ENCODE measurements at places on chromosomes 5 and 9. TPM values are rescaled to one million over a fixed set of nuclear protein-coding genes. Genes with fewer than 3 reads are reported as not detected.

DNA sequence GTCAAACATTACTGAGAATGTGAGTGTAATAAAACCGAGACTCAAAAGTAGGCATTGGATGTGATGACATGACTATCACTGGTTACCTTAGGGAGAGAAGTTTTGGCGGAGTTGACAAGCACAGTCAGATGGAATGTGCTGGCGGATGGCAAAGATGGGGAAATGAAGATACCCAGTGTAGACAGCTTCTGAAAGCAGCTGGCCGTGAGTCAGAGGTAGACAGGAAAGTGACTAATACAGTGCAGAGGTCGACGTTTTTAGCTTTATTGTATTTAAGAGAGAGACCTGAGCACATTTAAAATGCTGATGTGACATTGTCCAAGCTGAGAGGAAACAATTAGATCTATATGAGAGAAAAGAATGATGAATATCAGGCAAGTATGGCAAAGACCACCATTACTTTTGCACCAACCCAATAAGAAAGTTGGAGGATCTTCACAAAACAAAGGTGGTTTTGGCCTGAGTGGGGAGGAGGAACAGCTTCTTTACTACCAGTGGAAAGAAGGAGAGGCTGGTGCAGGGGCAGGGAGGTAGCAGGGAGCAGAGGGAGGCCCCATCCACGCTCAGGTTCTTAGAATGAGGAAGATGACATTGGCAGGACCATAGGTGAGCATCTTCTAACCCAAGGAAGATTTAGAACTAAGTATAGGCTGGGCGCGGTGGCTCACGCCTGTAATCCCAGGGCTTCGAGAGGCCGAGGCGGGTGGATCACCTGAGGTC lies 36.7 kb upstream of the KCNIP1 start:
- DNase-seq, result no peak

GRCh38 chr5:95076395-95077185 lies 208.3 kb downstream of the MCTP1 start:
- no peak for DNase-seq

GRCh38 chr5:1443171-1443570 lies 2.1 kb downstream of the SLC6A3 start:
- DNase-seq, result no peak

GRCh38 chr9:38690574-38690973 lies 29.4 kb downstream of the FAM240B start:
- no peak for DNase-seq

GRCh38 chr5:138611678-138612218 lies 36.5 kb upstream of the HSPA9 start:
- no peak for DNase-seq

- DNase-seq, result no peak
Measured at GRCh38 chr5:150485693-150486401, 22.1 kb upstream of the NDST1 start.

DNA sequence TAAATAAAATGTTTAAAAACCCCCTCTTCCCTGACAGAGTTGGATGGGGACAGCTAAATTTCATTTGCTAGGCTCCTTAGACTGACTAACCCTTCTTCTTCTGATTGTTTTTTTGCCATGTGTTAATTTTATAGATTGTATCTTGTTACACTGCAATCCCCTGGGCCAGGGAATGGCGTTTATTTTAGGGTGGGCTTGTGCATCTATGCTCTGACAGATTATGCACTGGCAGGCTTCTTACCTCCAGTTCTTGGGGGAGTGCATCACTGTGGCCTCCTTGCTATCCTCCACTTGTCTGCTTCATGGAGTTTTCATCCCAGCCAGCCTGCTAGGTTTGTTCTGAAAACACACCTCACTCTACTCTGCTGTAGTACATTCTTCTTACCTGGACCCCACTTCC lies 159.8 kb downstream of the DROSHA start:
- no peak for DNase-seq

GRCh38 chr5:118258223-118258622 lies 730.1 kb downstream of the DTWD2 start:
- no peak for DNase-seq

DNA sequence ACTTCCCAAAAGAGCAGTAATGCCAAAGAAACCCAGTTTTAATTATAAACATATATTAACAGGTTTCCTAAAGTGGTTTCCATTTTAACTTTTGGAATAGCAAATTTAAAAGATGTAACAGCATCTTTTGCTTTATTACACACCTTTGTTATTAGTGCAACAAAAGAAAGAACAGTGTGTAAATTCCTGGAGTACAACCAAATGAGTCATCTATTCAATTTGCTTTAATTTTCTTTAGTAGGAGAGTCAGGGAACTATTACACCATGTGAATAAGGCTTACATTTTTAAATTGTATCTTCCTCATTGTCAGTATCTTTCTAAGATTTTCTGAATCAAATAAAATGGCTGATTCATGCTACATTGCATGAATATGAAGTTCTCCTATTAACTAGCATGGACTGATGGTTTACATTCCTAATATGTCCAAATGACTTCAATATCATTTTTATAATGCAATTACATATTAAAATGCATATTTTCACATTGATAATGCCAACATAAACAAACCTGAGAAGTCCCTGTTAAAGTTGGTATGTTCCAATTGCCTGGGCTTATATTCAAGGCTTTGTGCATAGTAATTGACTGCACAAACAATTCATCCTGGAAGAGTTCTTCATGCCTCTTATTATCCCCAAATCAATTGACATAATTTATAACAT lies 22.5 kb downstream of the EDIL3 start:
- no peak for DNase-seq

GRCh38 chr9:71490810-71491209 lies 277.5 kb downstream of the CEMIP2 start:
- no peak for DNase-seq

GRCh38 chr5:108989761-108990392 lies 242.2 kb downstream of the FER start:
- DNase-seq, result no peak

DNA sequence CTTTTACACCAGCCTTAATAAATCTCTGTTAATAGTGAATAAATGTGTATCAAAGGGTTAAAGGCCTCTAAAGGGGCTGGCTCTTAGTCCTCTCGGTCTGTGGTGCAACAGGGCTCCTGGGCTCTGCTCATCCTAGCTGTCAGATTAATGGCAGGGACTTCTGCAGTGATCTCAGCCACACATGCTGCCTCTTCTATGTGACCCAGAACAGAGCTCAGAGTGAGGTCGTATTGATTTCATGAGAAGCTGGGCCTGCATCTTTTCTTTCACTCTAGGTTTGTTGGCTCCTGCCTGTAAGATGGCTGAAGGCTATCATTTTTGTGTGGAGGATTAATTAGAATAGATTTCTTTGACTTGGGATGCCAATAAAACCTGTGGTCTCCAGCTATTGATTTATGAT lies 165.0 kb upstream of the GLRA1 start:
- DNase-seq, result no peak

- no peak for DNase-seq
Measured at GRCh38 chr9:110143950-110144545, 63.9 kb downstream of the C9orf152 start.

DNA sequence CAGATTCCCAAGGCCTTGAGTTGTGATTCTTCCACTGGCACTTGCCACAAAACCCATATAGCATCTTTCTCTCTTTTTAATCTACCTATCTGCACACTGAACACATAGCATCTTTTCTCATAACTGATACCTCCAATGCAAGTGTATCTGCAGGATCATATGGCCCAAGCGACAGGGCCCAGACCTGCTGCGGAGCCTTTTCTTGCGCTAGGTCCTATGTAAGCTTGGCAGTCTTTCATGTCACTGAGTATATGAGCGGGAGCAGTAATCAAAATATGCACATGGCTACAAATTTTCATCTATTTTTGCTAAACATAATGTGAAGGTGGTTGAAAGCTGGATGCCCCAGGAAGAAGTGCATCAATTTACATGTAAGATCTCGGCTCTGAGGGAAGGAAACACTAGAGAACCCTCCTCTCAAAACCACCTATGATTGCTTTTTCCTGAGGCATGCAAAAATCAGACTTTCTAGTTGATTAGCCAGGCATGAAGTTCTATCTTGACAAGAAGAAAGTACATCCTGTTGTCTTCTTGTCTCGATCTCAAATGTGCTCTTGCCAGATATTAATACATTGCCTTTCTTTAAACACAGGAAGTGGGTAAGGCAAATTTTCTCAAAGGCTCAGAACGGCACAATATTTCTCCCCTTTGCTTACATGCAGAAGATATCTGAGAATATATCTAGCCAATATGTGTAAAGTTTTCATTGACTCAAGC lies 26.9 kb upstream of the CEMIP2 start:
- DNase-seq, result no peak

DNA sequence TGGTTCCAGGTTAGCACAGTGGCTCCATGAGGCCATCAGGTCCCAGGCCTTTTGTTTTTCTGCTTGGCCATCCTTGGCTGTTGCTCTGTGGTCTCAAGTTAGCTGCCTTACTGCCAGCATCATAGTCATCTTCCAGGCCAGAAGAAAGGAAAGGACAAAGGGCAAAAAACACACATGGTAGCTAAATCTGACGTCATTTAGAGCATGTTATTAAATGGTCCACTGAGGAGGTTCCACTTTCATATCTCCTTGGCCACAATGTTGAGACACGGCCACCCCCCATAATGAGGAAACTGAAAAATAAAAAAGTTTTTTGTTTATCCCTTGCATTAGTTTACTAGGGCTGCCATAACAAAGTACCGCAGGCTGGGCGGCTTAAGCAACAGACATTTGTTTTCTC lies 106.4 kb upstream of the NIPBL start:
- no peak for DNase-seq

GRCh38 chr5:95957561-95958203 lies 4.0 kb downstream of the ELL2 start:
- DNase-seq, result no peak

GRCh38 chr5:60972231-60972630 lies 27.2 kb downstream of the NDUFAF2 start:
- DNase-seq, result no peak

- DNase-seq, result no peak
Measured at GRCh38 chr5:34915856-34916192, 313 bp downstream of the BRIX1 start.

DNA sequence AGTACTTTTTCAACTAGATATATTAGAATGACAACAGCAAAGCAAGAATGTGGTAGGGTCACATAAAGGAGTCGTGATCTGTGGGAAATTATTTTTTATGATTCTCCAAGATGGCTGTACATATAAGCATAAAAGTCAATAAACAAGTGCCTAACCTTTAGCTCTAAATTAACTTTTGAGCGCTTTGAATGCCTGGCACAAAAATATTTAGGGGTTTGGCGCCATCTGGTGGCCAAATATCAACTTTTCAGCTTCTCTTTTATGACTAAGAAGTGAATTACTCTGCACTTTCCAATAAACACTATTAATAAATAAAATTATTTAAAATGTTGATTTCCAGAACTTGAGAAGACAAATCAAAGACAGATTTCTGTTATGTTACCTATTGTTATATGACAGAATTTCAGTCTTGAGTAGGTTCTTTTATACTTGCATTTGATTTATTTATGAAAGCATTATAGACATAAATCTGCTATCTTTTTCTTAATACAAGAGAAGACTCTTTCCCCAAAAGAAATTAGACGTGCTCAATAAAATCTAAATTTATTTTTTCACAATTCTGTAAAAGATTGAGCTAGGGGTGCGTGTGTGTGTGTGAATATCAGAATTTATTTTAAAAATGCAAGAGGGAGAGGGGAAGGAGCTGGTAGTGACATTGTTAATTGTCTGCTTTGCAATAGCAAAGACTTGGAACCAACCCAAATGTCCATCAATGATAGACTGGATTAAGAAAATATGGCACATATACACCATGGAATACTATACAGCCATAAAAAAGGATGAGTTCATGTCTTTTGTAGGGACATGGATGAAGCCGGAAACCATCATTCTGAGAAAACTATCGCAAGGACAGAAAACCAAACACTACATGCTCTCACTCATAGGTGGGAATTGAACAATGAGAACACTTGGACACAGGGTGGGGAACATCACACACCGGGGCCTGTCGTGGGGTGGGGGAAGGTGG lies 36.7 kb upstream of the ARRDC3 start:
- peak; percentile 31 for DNase-seq

- DNase-seq, result no peak
Measured at GRCh38 chr5:140267559-140268018, 35.3 kb downstream of the PFDN1 start.

DNA sequence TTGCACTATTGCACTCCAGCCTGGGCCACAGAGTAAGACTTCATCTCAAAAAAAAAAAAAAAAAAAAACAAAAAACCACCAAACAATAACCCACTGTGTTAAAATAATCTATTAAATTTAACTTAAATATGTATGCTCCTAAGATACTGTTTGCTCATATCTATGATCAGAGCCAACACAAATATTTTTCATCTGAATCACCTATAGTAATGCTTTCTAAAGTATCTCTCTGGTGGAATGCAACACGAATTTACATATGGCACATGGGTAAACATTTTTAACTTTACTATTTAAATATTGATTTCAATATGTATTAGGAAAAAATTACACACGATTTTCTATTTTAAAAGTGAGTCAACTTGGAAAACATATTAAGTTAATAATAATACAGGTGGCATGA lies 196.4 kb downstream of the RFX3 start:
- DNase-seq, result no peak

DNA sequence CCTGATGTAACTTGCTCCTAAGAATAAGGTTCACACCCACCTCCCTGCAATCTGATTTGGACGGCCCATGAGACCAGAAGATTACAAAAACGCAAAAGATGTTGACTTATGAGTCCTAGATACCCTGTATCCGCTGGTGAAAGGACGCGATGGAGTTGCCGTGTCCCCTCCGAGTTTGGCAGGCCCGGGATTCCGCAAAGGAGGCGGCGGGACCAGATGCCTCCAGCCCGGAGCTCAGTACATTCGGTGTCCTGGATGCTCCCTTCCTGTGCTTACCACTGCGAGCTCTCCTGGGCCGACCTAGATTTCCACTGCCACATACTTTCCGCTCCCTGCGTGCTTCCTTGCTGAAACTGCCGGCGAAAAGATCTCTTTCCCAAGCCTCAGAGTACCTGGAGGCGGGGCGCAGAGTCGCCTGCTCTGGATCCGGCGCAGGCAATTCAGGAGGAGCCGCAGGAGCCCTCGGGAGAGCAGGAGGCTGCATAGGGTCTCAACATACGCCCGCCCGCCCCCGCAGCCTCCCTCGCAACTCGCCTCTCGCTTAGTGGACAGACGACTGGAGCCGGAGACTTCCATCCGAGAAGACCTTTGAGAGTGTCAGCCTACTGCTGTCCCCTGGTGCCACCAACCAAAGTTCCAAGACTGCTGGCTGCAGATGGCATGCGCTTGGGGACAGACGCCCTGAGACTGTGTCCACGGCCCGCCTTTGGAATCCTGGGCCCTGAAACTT lies 39.8 kb downstream of the ANXA2R start:
- no peak for DNase-seq

PAEP gene
- not detected for polyA plus RNA-seq

IFNE gene
- polyA plus RNA-seq, result 0.29 TPM

ANKRD31 gene
- 0.05 TPM for polyA plus RNA-seq

HAPLN1 gene
- polyA plus RNA-seq, result 0.37 TPM

PCDHGA9 gene
- polyA plus RNA-seq, result 3.1 TPM

F2RL1 gene
- polyA plus RNA-seq, result 4.2 TPM

KIF4B gene
- polyA plus RNA-seq, result not detected

RAB3C gene
- 3.9 TPM for polyA plus RNA-seq

TRPM6 gene
- polyA plus RNA-seq, result 0.24 TPM

PCDHB4 gene
- polyA plus RNA-seq, result 6.2 TPM

FAM120AOS gene
- polyA plus RNA-seq, result 49.2 TPM

GABBR2 gene
- polyA plus RNA-seq, result 0.04 TPM
